ENCODE measurements at places on chromosomes 5 and 9.
A peak's percentile ranks its signal among the peaks of the same experiment; 100 is the strongest.

- no peak for DNase-seq
Measured at GRCh38 chr5:60677850-60678664, 21.9 kb downstream of the DEPDC1B start.

DNA sequence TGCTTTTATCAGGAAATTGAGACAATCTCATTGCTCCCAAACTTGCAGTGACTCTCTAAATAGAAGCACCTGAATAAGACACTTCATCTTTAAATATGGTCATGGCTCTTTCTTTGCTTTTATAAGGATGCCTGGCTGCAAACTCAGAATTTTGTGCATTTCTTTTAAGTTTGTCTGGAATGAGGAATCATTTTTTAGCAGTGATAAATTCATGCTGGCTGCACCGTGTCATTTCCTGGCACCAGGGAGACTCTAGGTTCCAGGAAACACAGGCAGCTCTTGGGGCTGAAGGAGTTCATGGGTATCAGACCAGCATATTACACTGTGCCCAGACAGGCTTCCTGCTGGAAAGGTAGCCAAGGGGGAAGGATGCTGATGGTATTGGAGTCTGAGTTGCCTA is 109.9 kb downstream of the NUDT12 start:
- DNase-seq: no peak

DNA sequence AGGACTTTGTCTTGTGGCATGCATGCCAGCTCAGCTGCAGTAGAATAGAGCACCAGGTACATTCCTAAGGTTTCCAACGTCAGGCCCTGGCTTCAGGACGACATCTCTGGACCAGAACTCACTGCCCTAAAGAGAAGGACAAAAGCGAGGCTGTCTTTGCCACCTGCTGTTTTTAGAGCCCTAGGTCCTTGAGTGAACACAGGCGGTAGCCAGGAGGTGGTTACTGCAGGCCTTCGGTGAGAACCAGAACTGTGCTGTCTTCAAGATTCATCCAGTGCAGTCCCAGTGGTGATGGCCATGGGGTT is 288.9 kb upstream of the CDH18 start:
- DNase-seq: no peak

DNA sequence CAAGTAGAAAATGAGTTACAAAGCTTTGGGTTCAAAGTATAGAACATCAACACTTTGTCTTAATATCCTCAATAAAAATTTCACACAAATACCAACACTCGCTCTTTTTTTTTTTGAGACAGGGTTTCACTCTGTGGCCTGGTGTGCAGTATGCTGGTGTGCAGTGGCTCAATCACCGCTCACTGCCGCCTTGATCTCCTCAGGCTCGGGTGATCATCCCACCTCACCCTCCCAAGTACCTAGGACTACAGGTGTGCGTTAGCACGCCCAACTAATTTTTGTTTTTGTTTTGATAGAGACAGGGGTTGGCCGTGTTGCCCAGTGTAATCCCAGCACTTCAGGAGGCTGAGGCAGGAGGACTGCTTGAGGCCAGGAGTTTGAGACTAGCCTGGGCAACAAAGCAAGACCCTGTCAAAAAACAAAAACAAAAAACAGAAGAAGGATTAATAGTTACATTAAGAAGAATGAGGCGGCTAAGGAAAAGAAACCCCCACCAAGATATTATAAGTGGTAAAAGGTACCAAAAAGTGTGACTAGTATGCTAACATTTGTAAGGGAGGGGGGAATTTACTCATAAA is 20.3 kb downstream of the FNBP1 start:
- DNase-seq: no peak

DNA sequence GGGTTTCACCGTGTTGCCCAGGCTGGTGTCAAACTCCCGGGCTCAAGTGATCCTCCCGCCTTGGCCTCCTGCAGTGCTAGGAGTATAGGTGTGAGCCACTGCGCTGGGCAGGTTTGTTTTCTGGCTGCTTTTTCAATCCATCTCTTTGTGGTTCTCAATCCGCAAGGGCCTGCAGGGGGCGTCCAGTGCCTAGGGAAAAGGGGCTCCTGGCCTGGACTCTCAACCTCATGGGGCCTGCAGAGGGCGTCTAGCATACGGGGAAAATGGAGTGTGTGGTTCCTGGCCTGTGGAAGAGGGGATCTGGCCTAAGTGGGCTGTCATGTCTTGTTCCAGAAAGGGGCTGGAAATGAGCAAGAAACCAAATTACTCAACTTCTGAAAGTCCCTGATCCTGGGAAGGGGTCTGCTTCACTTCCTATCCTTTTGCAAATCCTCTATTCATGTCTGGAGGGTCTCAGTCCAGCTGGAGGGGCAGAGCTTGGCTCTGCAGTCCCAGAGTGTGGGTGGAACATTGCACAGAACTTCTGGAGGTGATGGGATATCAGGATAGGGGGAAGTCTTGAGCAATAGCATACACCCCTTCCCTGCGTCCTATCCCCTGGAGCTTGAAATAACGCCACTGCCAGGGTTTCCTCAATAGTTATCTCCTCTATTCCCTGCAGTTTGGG is 12.7 kb upstream of the CCL27 start:
- peak; percentile 79 for DNase-seq

DNA sequence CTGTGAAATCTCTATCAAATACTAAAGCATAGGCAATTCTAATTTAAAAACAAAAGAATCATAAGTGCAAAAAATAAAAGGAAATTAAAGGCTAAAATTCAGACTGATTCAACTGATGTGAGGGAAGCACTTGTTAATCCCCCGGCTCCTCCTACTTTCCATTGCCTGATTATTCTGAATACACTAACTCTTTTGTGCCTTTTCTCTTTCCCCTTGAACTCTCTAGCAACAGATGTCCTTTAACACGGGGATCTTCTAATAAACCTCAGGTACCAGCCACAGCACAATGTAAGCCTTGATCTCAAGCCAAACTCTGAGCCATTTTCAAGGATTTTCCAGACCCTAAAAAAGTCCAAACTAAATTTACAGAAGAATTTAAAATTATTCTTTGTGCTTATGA is 61.5 kb downstream of the KCNV2 start:
- DNase-seq: no peak

DNA sequence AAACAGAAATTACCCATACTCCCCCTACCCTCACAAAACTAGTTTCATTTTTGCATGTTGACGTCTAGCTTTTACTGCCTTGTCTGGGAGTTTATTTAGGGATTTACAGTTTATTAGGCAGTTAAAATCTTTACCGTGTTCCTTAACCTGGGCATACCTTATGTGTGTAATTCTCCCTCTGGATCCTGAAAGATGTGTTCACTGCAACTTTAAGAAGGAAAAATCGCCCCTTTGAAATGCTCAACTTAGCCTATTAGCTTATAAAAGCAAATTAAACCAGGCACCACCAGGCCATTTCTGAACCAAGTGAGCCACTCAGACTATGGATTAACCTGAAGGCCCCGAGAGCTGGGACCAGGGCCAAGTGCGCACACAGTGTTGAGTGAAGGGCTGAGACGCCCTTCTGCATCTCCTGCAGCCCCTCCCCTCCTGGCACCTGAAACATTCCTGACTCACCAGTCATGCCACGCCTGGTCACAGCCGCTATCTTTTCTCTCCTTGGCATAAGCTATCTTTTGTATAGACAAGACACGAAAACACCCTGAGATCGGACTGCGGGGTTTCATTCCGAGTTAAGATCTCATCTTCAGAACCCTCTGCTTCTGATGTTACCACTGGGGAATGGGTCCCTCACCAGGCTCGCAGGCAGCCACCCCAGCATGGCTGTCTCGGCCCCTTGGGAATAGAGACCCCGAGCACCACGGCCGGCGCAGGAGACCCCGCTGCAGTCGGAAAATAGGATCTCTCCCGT is 111.9 kb downstream of the ROR2 start:
- no peak for DNase-seq

DNA sequence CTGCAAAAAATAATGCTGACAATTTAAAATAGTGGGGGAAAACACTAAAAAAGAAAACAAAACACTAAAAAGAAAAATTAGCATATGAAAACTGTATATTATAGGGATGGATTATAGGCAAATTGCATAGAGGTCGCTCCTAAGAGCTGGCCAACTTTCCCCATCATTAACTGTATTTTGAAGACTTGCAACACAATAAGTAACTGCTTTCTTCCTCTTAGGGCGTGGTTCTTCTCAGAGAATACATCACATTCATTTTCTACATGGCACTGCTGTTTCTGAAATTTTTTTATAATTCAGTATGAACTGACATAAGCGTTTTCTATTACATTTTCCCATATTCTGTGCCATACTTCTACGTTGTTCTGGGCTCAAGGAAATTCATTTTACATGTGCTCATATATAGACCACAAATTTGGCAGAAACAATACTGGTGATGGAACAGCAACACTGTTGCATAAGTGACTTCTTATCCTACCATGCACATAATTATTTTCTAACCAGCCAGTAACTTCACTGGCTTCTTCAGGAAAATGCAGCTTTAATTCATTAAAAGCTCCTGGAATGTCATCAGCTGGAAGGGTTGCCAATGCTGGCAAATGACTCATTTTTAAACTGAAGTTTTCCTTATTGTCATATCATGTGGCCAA is 171.2 kb upstream of the DMAC1 start:
- DNase-seq: no peak

DNA sequence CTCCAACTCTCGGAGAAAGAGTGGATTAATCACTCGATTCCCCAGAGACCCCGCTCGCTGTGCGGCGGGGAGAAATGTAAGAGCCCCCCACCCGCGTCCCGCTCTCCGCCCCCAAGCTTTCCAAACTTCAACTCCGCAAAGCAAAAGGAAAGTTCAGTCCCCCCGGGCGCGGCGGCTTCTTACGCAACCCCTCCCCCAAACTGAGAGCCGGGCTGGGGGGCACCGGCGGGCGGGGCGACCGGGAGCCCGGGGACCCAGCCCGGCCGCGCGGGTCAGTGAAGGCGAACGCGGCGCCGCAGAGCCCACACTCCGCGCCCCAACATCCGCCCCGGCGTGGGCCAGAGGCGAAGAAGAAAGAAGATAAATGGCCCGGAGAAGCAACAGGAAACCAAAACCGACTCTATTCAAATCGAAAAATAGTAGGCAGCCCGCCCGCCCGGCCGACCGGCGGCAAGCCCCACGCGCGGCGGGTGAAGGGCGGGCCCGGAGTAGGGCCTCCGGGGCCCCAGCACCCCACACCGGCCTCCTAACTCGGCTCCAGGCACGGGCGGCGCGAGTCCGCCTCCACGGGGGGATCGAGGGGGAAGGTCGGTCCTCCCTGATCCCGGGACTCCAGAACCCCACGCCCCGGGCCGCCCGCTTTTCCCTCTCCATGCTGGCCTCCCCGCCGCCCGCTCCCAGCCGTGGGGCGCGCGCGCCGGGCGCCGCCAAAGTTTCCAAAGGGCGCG is 720 bp downstream of the NOTCH1 start:
- no peak for DNase-seq

DNA sequence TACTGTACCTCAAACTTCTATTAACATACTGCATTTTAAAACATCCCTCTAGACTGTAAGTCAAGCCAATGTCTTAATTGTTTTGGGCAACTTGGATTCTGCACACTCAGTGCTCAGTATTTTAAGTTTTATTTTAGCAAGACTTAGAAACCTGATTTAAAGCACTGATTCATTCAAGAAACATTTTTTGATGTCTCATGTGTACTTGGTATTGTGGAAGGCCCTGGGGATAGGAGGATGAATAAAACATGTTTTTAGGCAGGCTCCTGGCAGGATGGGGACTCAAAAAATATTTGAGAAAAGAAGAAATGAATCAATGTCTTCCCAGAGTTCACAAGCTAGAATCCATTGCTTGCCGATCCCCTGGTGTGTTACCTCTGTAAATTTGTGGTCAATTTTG is 334.0 kb upstream of the PUM3 start:
- no peak for DNase-seq

GRCh38 chr5:137888466-137888862 is 793 bp upstream of the PKD2L2 start:
- DNase-seq: no peak

GRCh38 chr5:149141224-149141956 is at the start of gene ABLIM3:
ABLIM3 (plus strand) TSS chr5:149141493; CDS start chr5:149142096, 603 bp downstream.
- peak; percentile 89 for DNase-seq

- DNase-seq: no peak
Measured at GRCh38 chr5:157740229-157740610, 3.3 kb upstream of the LSM11 start.

GRCh38 chr9:35271637-35272036 is 109.8 kb downstream of the UNC13B start:
- DNase-seq: no peak

- DNase-seq: no peak
Measured at GRCh38 chr9:121562301-121562700, 62.7 kb upstream of the GGTA1 start.

DNA sequence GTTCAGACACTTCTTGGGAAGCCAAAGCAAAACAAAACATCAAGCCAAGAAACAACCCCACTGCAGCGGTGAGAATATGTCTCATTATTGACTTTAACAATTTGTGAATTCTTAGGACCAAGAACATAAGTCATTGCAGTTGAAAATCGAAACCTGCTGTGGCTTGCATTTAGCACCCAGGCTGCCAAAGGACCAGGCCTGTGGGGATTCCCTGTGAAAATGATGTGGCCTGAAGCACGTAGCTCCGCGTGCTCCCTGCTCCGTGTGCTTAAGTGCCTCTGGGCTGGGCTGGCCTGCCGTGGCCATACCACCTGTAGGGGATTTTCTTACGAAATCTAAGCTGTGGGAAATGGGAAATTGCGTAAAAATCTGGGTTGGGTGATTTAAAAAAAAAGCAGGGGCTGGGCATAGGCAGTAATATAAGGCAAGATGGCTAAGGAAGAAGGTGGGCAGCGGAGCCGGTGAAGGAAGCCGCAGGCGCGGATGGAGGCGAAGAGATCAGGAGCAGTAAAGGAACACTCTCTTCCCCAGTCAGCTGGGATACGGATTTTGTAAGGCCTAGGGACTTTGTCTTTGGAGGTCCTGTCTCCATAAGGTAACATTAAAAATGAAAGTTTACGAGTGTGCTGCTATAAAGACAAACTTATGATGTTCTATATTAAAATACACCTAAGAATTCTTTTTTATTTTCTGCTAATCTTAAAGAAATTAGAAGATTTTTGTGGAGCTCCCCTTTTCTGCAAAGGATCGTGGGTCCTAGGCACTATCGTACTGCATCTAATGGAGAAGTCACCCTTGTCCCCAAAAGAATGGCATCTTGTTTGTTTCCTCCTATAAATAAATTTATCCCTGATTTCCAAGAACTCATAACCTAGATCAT is 189.6 kb upstream of the SEMA6A start:
- no peak for DNase-seq

DNA sequence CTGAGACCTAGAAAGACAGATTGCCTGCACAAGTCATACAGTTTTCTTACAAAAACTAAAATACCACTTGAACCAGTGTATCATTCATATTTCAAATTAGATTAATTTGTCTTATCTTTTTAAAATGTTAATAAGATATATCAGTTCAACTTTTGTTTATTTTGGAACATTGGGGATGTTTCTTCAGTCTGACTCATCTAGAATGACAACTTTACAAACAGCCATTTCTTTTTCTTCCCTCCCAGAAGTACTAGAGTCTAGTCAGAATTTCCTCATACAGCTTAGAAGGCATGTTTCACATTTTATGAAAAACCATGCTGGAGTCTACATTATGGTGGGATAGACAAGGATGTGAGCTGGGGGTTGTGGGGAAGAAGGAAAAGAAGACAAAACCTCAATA is 262.5 kb downstream of the NFIB start:
- DNase-seq: no peak

- DNase-seq: no peak
Measured at GRCh38 chr9:98482226-98482625, 226.5 kb downstream of the GABBR2 start.
